ENCODE measurements at places on chromosomes 13 and 19. TPM values are rescaled to one million over a fixed set of nuclear protein-coding genes. Genes with fewer than 3 reads are reported as not detected.

RNF113B gene
- total RNA-seq, result not detected

KLK7 gene
- total RNA-seq, result 30.5 TPM

KASH5 gene
- not detected for total RNA-seq

FOXA3 gene
- 5.8 TPM for total RNA-seq

ZNF560 gene
- not detected for total RNA-seq

PTPRS gene
- total RNA-seq, result 123 TPM

ACP5 gene
- total RNA-seq, result 1.2 TPM

CEACAM4 gene
- total RNA-seq, result not detected

ZNF317 gene
- 39.8 TPM for total RNA-seq

ZNF471 gene
- total RNA-seq, result not detected

IQCN gene
- 4.8 TPM for total RNA-seq

ZNF563 gene
- not detected for total RNA-seq

GPC6 gene
- 0.22 TPM for total RNA-seq

PEX11G gene
- 6.4 TPM for total RNA-seq

CDX2 gene
- 12.5 TPM for total RNA-seq

LILRB3 gene
- total RNA-seq, result 0.12 TPM

BORA gene
- total RNA-seq, result 27.6 TPM

ZFP82 gene
- not detected for total RNA-seq

SHISA2 gene
- not detected for total RNA-seq
